EL (cell line): ENCODE measurements at places on chromosomes 4 and X.

DNA sequence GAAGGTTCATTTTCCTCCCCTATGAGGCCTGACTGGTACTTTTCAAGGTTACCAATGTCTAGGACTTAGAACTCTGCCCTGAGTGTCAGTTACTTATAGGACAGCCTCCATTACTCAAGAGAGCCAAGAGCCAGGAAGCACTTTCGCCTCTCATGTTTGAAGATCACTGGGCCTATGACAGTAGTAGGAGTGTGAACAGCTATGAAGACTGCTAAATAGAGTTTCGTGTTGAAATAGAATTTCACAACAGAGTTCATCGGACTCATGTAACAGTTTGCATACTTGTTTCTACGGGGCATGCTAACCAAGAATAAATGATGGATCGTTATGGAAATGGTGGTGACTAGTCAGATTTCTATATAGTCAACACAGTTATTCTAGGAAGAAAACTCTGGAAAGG, 97.8 kb upstream of the GPC4 start:
- DNase-seq: no peak

- DNase-seq: no peak
Measured at GRCh38 chrX:15395789-15396188, 11.6 kb upstream of the VEGFD start.

- DNase-seq: no peak
Measured at GRCh38 chr4:40275065-40275730, 59.9 kb upstream of the CHRNA9 start.

GRCh38 chr4:126604268-126604867, 1028.4 kb upstream of the INTU start:
- DNase-seq: peak; percentile 35

DNA sequence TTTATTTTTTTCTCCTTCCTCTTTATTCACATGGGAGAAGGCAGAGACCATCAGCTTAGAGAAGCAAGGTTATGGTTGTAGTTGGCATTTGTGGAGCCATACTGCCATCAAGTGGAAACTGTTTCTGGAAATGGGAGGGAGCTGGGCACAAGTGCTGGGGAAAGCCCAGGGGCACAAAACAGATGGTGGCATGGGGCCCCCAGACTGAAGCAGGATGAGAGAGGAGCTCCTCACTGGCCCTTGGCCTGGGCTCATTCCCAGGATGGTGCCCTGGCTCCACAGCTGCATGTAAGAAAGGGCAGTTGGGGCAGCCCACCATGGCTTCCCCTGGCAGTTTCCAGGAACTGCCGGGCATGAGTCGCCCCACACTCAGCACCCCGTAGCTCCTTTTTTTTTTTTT, 59.2 kb downstream of the NBDY start:
- DNase-seq: no peak

GRCh38 chr4:14124816-14125215, 497.3 kb upstream of the BOD1L1 start:
- DNase-seq: no peak

DNA sequence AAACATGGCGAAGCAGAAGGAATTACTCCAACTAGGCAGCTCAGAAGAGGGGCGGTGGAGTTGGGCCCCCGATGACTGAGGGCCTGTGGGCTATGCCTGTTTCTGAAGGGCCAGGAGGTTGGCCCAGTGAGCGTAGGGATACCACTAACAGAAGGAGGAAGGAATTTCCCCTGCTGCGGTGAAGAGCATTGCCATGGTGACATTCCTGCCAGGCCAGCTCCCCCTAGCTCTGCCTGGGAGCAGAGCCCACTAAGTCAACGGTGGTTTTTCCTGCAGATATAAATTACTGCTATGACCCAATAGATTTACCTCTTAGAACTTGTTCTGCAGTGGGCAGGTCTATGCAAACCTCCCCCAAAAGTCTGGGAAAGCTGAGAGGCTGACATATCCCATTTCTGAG, 28.9 kb upstream of the HMX1 start:
- DNase-seq: no peak

- no peak for DNase-seq
Measured at GRCh38 chr4:129246910-129247461, 151.0 kb downstream of the C4orf33 start.

GRCh38 chr4:159267869-159268285, 165.0 kb downstream of the RAPGEF2 start:
- no peak for DNase-seq

GRCh38 chr4:113049421-113050370, at the start of gene ANK2:
Gene ANK2 (plus strand): TSS chr4:113049653. CDS start chr4:113049729, 76 bp downstream.
- DNase-seq: no peak

DNA sequence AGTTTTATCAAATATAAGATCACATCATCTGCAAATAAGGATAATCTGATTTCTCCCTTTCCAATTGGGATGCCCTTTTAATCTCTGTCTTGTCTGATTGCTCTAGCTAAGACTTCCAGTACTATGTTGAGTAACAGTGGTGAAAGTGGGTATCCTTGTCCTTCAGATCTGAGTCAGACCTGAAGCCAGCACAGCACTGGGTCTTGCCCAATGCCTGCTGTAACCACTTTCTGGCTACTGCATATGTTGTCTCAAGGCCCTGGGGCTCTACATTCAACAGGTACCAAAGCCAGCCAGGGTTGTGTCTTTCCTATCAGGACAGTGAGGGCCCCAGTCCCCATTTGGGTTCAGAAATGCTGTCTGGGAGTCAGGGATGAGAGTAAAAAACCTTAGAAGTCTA, 90.3 kb downstream of the CYSLTR1 start:
- DNase-seq: no peak

DNA sequence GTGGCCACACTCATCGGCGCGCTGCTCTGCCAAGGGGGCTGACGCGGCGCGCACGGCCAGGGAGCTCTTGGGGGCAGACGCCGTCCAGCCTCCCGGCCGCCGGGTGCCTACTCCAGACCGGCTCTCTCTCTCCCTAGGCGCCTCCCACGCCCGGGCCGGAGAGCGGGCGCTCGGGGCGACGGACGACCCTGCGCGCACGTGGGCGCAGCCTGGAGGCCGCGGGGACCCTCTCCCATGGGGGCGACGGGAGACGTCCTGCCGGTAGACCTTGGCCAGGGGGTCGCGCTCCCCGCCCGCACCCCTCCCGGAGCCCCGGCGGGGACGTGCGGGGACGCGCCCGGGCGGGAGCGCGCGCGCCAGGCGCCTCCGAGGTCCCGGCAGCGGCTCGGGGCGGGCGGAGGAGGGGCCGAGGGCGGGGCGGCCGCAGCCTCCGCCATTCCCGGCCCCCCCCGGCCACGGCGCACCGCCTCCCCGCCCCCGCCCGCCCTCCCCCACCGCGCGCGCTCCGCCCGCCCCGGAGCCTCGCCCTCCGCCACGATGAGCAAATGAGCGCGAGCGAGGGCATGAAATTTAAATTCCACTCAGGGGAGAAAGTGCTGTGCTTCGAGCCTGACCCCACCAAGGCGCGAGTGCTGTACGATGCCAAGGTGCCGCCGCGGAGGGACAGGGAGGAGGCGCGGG, at the start of gene MSL3:
Gene MSL3, plus strand, starts transcription at position 519 of the 681 bp plus-strand sequence. Its CDS starts 27 bp downstream, at position 546.
- DNase-seq: peak; percentile 66

- no peak for DNase-seq
Measured at GRCh38 chr4:79413032-79413885, 5.2 kb upstream of the GK2 start.

- no peak for DNase-seq
Measured at GRCh38 chrX:40202456-40202855, 104.7 kb upstream of the BCOR start.

DNA sequence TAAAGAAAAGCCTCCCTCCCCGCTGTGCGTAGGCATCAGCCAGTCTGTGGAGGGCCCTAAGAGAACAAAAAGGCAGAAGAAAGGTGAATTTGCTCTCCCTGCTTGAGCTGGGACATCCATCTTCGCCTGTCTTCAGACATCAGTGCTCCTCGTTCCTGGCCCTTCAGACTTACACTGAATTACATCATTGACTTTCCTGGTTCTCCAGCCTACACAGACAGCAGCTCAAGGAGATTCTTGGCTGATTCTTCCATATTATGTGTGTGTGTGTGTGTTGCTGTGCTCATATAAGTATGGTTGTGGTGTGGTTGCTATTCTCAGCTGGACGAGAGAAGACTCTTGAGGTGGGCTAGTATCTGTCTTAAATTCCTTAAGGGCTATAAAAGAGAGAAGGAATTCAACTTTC, 35.5 kb upstream of the CD99L2 start:
- DNase-seq: no peak

GRCh38 chrX:116009861-116010710, 160.5 kb upstream of the AGTR2 start:
- DNase-seq: no peak

GRCh38 chrX:150150076-150150779, 211.9 kb upstream of the EOLA2 start:
- no peak for DNase-seq

- peak; percentile 17 for DNase-seq
Measured at GRCh38 chr4:86556791-86557415, 37.2 kb upstream of the PTPN13 start.

- DNase-seq: peak; percentile 41
Measured at GRCh38 chr4:71268166-71268565, 70.7 kb upstream of the SLC4A4 start.

DNA sequence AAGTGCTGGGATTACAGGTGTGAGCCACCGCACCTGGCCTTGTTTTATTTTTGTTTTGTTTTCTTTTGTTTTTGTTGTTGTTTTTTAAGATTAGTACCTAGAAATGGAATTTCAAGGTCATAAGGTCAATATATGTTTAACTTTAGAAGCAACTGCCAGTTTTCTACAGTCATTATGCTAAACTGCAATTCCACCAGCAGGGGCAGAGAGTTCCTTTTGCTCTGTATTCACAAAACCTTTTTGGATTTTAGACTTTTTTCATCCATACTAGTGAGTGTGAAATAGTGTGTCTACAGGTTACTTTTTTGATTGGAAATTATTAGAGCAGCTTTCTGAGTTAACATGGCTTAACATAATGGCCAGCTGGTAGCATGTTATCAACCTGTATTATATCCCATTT, 580.6 kb downstream of the TRIML1 start:
- no peak for DNase-seq

DNA sequence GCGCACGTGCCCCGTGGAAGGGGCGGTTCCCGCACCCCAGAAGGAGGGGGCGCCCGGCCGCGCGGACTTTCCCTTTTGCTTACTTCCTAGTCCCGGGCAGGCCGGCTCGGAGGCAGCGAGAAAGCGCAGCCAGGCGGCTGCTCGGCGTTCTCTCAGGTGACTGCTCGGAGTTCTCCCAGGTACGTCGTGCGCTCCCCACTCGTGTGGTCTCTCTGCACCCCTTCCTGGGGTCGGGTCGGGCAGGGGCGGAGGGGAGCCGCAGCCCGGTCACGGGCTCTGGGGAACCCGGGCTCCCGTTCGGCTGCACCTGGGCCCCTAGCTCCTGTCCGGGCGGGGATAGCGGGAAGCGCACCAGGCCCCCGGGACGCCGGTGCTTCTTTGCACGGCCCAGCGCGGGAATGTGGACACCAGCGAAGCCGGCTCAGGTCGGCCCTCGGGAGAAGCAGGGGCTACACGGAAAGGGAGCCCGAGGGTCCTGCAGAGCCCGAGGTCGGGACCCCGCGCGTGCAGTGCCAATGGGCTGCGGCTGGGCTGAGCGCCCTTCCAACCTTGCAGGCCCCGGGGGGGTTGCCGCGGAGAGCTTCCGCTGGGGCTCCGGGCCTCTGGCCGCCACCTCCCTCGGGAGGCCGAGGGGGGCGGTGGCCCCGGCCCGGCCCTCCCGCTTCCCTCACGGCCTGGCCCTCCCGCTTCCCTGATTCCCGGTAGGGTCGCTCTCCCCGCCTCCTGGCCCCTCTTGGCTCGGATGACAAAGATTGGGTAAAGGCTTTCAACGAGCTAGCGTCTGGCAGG, at the start of gene TLR2:
Gene TLR2, plus strand, starts transcription at position 99 of the 789 bp plus-strand sequence. CDS start 18,628 bp downstream, outside the sequence.
- no peak for DNase-seq

- DNase-seq: no peak
Measured at GRCh38 chrX:85345523-85345922, 33.9 kb downstream of the POF1B start.

DNA sequence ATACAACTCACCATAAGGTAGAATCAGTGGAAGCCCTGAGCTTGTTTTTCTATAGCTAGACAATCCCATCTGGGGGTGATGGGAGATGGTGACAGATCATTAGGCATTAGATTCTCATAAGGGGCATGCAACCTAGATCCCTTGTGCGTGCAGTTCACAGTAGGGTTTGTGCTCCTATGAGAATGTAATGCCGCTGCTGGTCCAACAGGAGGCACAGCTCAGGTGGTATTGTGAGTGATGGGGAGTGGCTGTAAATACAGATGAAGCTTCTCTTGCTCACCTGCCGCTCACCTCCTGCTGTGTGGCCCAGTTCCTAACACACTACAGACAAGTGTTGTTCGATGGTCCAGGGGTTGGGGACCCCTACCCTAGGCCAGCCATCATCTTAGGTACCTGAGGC, 5.9 kb upstream of the GATB start:
- DNase-seq: no peak

GRCh38 chr4:101761405-101761804, 29.1 kb upstream of the BANK1 start:
- DNase-seq: no peak

- no peak for DNase-seq
Measured at GRCh38 chr4:76601791-76602190, 166.8 kb downstream of the SHROOM3 start.

DNA sequence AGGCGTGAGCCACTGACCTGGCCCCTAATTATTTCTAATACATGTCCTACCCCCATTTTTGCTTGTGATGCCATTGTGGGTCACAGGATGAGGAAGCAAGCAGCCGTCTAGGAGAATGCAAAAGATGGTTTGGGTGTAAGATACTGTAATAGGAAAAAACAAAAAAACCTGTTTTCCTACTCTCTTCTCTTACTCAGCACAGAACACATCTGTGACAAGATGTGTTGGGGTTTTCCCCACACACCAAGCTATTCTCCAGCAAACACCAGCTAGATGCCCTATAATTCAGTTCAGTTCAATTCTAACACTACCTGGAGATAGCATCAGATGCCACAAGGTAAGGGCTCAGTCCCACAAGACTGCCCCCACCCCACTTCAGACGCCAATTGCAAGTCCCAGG, 15.3 kb upstream of the HPRT1 start:
- no peak for DNase-seq

GRCh38 chrX:96971812-96972211, 88.1 kb downstream of the RPA4 start:
- DNase-seq: no peak

- peak; percentile 56 for DNase-seq
Measured at GRCh38 chrX:74383611-74384010, 37.7 kb upstream of the SLC16A2 start.

DNA sequence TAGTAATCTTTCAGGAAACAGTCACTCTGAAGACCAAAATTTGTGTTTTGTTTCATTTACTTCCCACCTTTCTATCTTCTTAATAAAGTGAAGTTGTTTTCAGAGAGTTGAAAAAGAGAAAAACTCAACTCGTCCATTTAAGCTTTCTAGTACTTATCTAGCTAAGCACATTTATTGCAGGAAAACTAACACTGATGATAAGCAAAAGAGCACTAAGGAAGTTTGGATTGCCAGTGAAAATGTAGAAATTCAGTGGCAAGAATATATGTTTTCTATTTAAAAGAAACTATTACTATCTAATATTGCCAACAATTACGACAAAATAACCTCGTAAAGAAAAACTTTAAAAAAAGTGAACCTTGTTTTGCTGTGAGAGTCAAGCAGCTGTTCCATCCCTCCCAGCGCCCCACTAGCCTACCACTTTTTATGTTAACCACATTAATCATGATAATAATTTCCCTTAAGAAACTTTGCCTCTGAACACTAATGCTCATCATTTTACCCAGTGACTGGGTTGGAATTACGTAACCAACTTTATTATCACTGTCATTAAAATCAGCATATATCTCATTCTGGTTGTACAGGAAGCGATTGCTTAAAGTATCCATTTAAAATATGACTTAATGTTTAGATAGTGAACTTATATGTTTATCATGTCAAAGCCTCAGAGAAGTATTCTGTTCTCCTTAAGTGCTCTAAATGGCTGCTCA, 24.8 kb downstream of the SPRY1 start:
- DNase-seq: peak; percentile 23

GRCh38 chr4:113335746-113336145, 286.3 kb downstream of the ANK2 start:
- no peak for DNase-seq
